Type B pancreatic cell (in vitro differentiated cells): ENCODE measurements at places on chromosomes 12 and 14. TPM values are rescaled to one million over a fixed set of nuclear protein-coding genes. Genes with fewer than 3 reads are reported as not detected.

DNA sequence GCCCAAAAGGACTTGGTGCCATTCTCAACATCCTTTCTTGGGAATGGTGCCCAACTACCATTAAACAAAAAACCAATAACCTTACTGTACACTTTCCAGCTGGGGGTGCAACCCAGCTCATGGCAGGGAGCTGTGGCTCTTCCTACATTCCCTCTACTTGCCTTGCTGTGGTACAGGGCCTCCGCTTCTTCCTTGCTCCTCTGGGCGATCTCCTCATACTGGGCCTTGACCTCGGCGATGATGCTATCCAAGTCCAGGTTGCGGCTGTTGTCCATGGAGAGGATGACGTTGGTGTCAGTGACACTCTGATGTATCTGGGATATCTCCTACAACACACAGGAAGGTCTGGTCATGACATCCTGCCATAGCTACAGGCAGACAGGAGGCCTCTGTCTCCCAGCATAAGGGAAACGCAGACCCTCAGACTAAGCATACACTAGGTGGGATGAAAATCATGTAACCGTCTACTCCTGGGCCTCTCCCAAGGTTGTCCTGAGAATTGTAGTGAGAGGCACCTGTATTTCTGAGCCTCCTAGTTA is 3.9 kb downstream of the KRT2 start:
- no peak for DNase-seq
- H3K27me3 ChIP-seq: peaks cover 43% of the 10 kb centered on the region
- no peak overlapping the region for H3K27ac ChIP-seq
- H3K36me3 ChIP-seq: no peaks in the 10 kb centered on the region
- H3K4me3 ChIP-seq: no peak overlapping the region

DNA sequence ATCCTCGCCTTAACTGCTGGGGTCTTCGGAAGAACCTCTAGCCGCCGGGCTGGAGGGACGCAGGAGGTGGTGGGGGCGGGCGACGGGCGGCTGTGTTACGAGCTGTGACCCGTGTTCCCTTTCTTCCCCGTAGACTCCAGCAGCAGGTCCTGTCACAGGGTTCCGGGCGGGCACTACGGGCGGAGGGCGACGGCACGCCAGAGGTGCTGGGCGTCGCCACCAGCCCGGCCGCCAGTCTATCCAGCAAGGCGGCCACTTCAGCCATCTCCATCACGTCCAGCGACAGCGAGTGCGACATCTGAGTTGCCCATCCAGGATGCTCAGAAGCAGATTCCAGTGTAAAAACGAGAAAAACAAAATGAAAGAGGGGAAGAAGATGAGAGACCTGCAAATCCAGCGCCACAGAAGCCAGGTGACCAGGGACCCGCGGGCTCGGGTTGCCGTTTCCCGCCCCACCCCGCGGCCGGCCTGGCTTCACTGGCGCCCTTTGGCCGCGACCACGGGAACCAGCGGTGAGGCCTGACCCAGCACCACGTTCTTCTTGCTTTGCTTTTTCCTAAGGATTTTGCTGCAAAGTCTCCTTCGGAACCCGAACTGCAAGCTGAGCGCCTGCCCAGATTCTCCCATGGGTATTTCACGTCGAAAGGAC is 2.1 kb downstream of the SIX6 start:
- no peak for DNase-seq
- H3K4me3 ChIP-seq: no peak overlapping the region
- peaks cover 7% of the 10 kb centered on the region for H3K4me1 ChIP-seq
- H3K27me3 ChIP-seq: peaks cover 94% of the 10 kb centered on the region

DNA sequence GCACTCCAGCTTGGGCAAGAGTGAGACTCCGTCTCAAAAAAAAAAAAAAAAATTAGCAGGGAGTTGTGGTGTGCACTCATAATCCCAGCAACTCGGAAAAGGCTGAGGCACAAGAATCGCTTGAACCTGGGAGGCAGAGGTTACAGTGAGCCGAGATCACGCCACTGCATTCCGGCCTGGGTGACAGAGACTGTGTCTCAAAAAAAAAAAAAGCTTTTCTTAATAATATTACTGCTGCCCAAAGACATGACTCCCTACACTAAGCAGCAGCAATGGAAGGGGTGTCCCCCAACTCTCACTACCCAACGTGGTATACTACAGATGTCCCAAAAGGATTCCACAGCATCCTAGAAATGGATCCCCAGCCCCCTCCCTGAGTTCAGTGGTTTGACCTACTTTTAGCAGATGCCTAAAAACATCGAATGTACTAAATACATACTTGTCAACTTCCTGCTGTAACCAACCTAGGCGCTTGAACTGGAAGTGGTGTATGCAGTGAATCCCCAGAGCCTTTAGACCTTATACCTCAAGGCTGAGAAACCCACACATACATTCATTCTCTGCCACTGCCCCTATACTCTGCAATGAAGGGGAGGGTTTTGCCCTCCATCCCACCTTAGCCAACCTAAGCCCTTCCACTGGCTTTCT is 8.5 kb upstream of the FKBP11 start:
- H3K4me3 ChIP-seq: no peak overlapping the region
- H3K36me3 ChIP-seq: peaks cover 30% of the 10 kb centered on the region
- H3K4me1 ChIP-seq: peaks cover 4% of the 10 kb centered on the region
- no peak overlapping the region for H3K27ac ChIP-seq
- no peaks in the 10 kb centered on the region for H3K27me3 ChIP-seq

- H3K4me1 ChIP-seq: peaks cover 59% of the 10 kb centered on the region
- DNase-seq: no peak
- no peaks in the 10 kb centered on the region for H3K36me3 ChIP-seq
- peak overlapping the region; percentile 57 for H3K27ac ChIP-seq
- peak overlapping the region; percentile 34 for H3K4me3 ChIP-seq
- H3K27me3 ChIP-seq: no peaks in the 10 kb centered on the region
These were observed 60.0 kb downstream of the CCNK start for GRCh38 chr14:99541211-99541610.

- DNase-seq: no peak
- H3K4me3 ChIP-seq: no peak overlapping the region
- no peaks in the 10 kb centered on the region for H3K4me1 ChIP-seq
- H3K27ac ChIP-seq: no peak overlapping the region
- H3K36me3 ChIP-seq: no peaks in the 10 kb centered on the region
These were observed 93.7 kb downstream of the DHRS2 start for GRCh38 chr14:23729720-23730387.

DNA sequence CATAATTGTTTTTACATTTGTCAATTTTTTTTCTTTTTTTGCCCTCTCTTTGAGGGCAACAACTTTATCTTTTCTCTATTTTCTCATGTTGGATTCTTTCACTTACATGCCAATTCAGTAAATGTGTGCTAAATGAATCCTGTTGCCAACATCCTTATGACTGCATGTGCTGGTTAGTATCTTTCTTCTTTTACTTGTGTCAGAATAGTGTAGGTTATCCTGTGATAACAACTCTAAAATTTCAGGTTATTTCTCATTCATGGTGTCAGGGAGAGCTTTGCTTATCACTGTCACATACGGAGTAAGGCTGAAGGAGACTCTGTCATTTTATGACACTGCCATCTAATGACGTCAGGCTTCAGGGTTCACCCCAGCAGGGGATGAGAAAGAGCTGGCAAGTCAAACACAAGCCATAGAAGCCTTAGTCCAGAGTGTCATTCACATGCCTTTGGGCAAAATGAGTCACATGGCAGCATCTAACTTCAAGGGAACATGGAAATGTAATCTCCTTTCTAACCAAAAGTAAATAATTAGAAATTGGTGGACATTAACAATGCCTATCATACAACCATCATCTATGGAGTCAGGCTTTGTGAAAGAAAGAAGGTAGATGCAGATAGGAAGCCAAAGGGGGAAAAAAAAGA is 242.5 kb upstream of the ATP2B1 start:
- H3K36me3 ChIP-seq: no peaks in the 10 kb centered on the region
- no peaks in the 10 kb centered on the region for H3K27me3 ChIP-seq
- peaks cover 52% of the 10 kb centered on the region for H3K4me1 ChIP-seq
- no peak for DNase-seq
- peak overlapping the region; percentile 17 for H3K4me3 ChIP-seq
- H3K27ac ChIP-seq: peak overlapping the region; percentile 62

- peaks cover 33% of the 10 kb centered on the region for H3K27me3 ChIP-seq
- H3K4me3 ChIP-seq: no peak overlapping the region
- DNase-seq: peak; percentile 25
- H3K27ac ChIP-seq: no peak overlapping the region
- no peaks in the 10 kb centered on the region for H3K36me3 ChIP-seq
These were observed 11.1 kb upstream of the KRT73 start for GRCh38 chr12:52629281-52630007.

- no peaks in the 10 kb centered on the region for H3K36me3 ChIP-seq
- H3K4me1 ChIP-seq: no peaks in the 10 kb centered on the region
- H3K27ac ChIP-seq: no peak overlapping the region
- H3K4me3 ChIP-seq: no peak overlapping the region
These were observed 25.1 kb downstream of the SLC4A8 start for GRCh38 chr12:51449580-51450246.

- H3K4me3 ChIP-seq: peak within 1 kb of the TSS; percentile 92
- H3K4me1 ChIP-seq: peaks cover 24% of the 10 kb centered on the region
- DNase-seq: peak; percentile 92
- peak within 1 kb of the TSS; percentile 89 for H3K27ac ChIP-seq
These were observed at the start of gene SPTSSA for GRCh38 chr14:34462132-34462893. TSS of gene SPTSSA (minus strand) at chr14:34462240. CDS start at chr14:34462207, 33 bp downstream.

GRCh38 chr14:106738075-106738474 is 1211.7 kb downstream of the TMEM121 start:
- H3K4me1 ChIP-seq: no peaks in the 10 kb centered on the region
- H3K27me3 ChIP-seq: no peaks in the 10 kb centered on the region
- no peak overlapping the region for H3K27ac ChIP-seq
- H3K36me3 ChIP-seq: no peaks in the 10 kb centered on the region

DNA sequence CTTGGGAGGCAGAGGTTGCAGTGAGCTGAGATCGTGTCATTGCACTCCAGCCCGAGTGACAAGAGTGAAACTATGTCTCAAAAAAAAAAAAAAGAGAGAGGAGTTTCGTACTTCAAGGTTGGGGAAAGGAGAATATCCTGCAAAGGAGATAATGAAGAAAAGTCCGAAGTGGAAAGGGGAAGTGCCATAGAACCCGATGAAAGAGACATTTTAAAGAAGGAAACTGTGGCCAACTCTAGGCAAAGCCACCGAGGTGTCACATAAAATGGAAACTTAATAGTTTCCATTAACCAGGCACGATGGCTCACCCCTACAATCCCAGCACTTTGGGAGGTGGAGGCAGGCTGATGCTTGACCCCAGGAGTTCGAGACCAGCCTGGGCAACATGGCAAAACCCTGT is 15.0 kb upstream of the LTBP2 start:
- peaks cover 5% of the 10 kb centered on the region for H3K4me1 ChIP-seq
- DNase-seq: no peak
- no peaks in the 10 kb centered on the region for H3K36me3 ChIP-seq
- no peak overlapping the region for H3K4me3 ChIP-seq
- H3K27ac ChIP-seq: no peak overlapping the region
- peaks cover 6% of the 10 kb centered on the region for H3K27me3 ChIP-seq

- peaks cover 24% of the 10 kb centered on the region for H3K4me1 ChIP-seq
- H3K27me3 ChIP-seq: no peaks in the 10 kb centered on the region
These were observed 6.5 kb downstream of the SETD1B start for GRCh38 chr12:121810234-121810817.

- no peak overlapping the region for H3K4me3 ChIP-seq
- H3K27ac ChIP-seq: no peak overlapping the region
- H3K27me3 ChIP-seq: peaks cover under 1% of the 10 kb centered on the region
- no peak for DNase-seq
These were observed 319.7 kb upstream of the LRIG3 start for GRCh38 chr12:59240048-59240447.

DNA sequence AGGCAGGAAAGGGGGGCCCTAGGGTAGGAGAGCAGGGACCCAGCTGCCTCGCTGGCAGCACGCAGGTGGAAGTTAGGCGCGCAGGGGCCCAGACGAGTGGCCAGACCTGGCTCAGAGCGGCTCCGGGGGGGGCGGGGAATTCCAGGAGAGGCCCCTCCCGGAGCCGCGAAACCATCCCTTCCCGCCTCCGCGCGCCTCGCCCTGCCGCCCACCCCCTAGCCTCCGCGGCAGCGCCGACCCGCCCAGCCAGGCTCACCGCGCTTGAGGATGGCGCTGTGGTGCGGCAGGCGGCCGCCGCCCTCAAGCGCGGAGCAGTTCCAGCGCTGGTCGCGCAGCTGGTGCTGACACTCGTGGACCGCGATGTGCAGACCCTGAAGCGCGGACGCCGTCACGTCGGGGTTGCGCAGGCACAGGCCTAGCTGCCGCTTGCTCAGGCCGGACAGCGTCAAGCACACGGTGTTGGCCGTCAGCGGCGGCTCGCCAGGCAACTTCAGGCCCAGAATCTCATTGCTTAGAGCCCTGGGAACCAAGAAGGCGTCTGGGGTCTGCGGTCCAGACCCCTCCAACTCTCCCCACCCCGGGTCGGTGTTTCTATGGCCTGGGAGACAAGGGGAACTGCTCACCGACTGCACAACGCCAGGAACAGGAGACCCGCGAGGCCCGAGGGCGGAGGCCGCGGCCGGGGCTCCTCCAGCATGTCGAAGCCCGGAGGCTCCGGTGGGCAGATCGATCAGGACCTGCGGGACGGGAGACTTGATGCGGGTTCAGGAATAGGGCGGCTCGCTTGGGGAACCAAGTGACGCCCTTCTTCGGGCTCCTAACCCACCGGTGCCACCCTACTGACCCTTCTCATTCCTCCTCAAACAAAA is 1.5 kb downstream of the WNT10B start:
- no peaks in the 10 kb centered on the region for H3K36me3 ChIP-seq
- peaks cover 87% of the 10 kb centered on the region for H3K27me3 ChIP-seq
- DNase-seq: no peak
- H3K4me1 ChIP-seq: peaks cover 19% of the 10 kb centered on the region
- peak overlapping the region; percentile 89 for H3K27ac ChIP-seq
- H3K4me3 ChIP-seq: peak overlapping the region; percentile 89

DNA sequence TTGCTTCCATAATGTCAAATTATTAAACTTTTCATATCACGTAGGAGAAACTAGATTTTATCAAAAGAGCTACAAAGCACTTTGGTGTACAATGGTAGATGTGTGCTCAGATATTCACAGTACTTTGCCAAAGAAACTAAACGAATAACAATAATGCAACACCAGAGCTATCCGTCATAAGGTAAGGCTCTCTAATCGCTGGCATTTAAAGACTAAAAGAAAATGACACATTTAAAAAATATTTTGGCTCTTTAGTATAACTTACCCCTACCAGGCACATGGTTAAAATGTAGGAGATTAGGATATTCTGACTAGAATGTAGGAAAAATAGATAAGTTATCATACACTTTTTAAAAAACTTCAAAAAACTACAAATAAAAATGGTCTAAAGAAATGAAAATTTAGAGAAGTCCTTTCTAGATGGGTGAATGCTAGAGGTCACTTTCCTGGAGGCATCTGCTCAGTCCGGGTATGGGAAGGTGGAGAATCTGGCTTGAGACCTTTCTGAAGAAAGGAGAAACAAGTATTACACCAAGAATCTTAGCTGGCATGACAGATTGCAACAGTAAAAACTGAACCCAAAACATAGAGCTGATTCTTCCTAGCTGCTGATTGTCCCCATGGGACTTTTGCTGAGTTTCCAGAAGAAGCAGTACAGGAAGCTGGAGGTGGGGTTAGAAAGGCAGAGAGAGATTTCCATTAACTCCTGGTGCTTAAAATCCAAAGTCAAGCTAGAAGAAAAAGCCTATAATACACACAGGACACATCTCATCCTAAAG is 67.9 kb downstream of the FAR2 start:
- no peak for DNase-seq
- H3K27me3 ChIP-seq: no peaks in the 10 kb centered on the region
- no peak overlapping the region for H3K4me3 ChIP-seq
- peaks cover 14% of the 10 kb centered on the region for H3K4me1 ChIP-seq
- no peak overlapping the region for H3K27ac ChIP-seq

CLEC14A gene
- 0.34 and 0.62 TPM in 2 replicates for total RNA-seq

GPR84 gene
- total RNA-seq: not detected in 2 replicates

FAM181A gene
- total RNA-seq: 1.2 TPM in 1 of 2 replicates, not detected in the other

DEPDC4 gene
- 1.6 and 2.6 TPM in 2 replicates for total RNA-seq

OR6C2 gene
- not detected in 2 replicates for total RNA-seq

ATP6V1D gene
- total RNA-seq: 52.8 and 60.1 TPM in 2 replicates

FIGNL2 gene
- total RNA-seq: 5.7 and 17.8 TPM in 2 replicates

ZFHX2 gene
- 5.6 and 11.1 TPM in 2 replicates for total RNA-seq

CCDC88C gene
- 24.4 and 39.3 TPM in 2 replicates for total RNA-seq

IGF1 gene
- total RNA-seq: 8.4 and 16.1 TPM in 2 replicates
